Stimulated activated CD4-positive, alpha-beta T cell treated with anti-CD3 and anti-CD28 coated beads, Interleukin-12 subunit alpha, Interleukin-12 subunit beta, amount 100 ng/mL, for 24 hours (primary cell): ENCODE measurements at places on chromosomes 16 and 17.

- no peak for DNase-seq
Observed at GRCh38 chr16:84090211-84090610, 26.5 kb downstream of the MBTPS1 start.

DNA sequence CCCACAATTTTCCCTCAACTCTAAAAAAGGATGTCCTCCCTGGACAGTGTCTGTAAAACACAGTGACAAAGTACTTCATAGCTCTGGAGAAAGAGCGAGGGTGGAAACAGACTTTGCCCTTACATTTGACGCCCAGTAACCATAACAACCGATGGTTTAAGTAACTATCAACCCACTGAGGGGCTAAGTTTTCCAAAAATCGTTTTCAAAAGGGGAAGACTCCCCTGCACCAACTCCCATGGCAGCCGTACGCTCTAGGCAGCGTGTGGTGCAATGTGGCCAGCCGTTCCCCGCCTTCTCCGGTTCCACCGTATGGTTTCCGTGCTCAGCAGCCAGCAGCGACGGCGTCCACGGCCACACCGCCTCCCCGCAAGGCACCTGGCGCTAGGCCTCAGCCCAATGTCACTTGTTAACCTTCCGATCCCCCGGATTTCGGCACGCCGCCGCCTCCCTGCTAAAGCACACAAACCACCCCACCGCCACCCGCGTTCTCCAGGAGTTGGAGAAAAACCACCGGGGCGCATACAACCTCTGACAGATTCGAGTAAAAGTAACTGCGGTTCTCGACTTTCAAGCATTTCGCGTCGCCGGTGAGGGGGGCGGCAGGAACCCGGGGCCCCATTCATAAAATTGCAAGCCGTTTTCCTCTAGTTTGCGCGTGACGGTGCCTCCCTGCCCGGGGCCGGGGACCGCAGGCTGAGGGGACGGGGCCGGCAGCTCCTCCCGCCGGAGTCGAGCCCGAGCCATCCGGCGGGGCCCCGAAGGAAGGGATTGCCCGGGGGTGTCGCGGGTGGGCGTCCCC is 661 bp downstream of the TEX2 start:
- DNase-seq: peak; percentile 51

DNA sequence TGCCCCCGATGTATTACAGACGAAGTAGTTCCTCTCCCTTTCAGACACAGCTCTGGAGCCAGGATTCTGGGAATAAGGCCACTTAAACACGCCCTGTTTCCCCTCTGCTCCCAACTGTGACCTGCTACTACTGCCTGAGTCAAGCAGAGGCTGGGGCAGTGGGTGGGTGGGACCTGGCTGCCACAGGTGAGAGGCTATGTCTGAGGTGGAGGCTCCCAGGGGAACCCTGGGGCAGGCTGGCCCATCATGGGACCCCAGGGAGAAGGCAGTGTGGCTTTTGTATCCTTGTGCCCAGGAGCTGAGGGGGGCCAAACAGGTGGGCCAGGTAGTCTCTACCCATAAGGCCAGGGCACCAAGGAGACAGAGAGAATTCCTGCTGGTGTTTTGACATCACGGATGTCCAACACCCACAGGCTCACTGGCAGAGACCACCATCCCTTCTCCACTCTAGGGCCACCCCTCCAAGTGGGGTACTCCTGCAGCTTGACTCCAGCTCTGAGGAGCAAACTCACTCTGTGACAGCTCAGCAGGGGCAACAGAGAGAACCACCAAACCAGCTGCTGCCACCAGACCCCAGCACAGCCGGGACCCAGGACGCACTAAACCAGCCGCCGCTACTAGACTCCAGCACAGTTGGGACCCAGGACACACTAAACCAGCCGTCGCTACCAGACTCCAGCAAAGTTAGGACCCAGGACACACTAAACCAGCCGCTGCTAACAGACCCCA is 105.3 kb upstream of the SMURF2 start:
- DNase-seq: no peak

DNA sequence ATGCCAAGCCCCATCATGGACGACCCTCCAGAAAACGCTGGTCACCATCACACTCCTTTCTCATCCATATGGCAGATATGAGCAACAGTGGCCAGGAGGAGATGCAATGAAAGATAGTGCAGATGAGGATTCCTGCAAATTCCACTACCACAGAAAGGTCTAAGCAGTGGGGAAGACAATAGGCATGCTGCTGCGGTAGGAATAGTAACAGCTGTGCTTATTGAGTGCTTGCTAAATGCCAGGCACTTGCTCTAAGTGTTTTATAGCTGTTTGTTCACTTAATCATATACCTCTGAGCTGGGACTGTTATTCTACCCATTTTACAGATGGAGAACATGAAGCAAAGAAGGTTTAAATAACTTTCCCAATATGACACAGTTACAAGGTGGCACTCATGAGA is 46.6 kb upstream of the AKAP1 start:
- no peak for DNase-seq

DNA sequence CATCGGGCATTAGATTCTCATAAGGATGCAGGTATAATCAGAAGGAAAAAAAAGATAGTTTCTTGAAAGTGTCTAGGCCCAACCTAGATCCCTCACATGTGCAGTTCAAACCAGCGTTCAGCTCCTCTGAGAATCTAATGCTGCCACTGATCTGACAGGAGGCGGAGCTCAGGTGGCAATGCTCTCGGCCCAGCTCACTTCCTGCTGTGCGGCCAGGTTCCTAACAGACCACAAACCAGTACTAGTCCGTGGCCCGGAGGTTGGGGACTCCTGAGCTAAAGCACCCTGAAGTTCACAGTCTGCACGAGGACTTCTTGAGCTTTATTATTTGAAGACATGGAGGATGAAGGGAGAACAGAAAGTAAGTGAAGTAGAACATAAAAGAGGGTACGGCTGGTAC is 16.8 kb downstream of the SMCR8 start:
- DNase-seq: no peak

DNA sequence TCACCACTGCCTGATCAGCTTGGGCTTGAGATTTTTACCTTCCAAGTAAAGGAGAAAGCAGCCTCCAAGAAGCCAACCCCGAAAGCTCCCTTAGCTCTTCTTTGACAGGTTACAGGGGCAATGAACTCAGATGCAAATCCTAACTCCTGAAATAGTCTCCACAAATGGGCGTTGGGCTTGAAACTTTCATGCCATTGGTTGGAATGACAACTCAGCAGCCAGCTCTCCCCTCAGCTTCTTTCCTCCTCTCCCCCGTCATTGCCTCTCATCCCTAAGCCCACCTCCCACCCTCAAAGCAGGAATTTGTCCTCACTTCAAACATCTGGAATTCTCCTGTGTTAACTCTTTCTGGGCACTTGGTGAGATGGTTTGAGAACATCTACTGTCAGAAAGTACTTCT is at the start of gene TAT:
Gene TAT (minus strand): TSS at position 122 of the 400 bp plus-strand sequence. CDS start 677 bp downstream, outside the sequence.
- no peak for DNase-seq

DNA sequence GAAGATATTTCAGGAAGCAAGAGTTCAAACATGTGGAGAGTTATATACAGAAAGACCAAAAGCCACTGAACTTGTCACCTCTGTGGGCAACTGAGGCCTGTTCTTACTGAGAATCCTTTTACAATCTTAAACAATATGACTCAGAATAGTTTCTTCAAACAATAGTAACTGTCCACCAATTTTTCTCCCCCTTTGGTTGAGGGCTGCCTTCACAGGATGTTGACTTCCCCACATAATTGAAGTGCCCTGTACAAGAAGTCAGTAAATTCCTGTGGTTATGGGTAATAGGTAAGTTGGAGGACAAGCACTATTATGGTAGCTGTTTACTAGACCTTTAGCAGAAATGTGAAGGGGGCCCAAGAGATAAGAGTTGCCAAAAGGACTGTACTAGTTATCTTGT is 215.8 kb downstream of the CDH8 start:
- no peak for DNase-seq

DNA sequence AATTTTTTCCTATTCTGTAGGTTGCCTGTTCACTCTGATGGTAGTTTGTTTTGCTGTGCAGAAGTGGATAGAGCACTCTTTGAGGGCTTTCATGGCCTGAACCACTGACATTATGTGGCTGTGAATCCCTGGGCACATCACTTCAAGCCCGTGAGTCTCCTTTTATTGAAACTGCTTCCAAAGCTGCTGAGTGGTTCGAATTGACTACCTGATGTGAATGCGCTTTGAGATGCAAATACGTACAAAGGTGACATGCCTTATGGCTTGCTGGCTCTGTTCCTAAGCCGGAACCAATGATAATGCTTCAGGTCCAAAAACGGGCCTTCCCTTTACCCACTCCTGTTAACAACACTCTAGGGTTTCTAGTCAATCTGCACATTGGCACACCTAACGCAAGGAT is 34.3 kb downstream of the ASPA start:
- DNase-seq: no peak

DNA sequence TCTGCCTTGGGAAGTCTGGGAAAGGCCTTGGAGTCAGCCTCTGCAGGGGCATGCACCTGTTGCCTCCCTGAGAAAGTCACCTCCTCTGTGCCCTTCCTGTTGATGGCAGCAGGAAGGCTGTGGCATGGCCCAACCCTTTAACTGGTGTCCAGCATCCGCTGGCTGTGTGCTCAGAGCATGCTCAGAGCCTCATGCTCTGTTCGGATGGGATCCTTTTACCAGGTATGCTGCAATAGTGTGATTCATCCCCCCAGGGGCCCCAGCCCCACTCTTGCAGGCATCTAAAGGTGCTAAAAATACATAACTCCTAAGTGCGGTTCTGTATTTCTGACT is 24.9 kb downstream of the KLHL36 start:
- no peak for DNase-seq

DNA sequence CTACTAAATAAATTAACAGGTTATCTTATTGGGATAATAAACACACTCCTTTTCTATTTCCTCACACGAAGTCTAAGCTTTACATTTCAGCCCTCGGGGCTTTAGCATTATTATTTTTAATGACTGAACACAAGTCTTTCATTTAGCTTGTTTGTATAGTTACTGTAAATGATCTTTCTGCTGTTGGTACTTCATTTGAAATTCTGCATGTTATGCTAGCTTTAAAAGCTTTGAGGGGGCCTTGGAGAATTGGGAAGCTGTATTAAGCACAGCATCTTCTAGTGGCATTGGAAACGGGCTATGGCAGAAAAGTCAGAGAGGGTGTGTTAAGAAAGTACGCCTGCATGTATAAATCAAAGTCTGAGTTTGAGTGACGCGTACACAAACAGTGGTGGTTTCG is 243.7 kb downstream of the FTO start:
- DNase-seq: no peak

- DNase-seq: no peak
Observed at GRCh38 chr17:5000237-5000639, 2.5 kb downstream of the KIF1C start.

- DNase-seq: no peak
Observed at GRCh38 chr17:8047769-8048110, 8.9 kb downstream of the ALOX15B start.

DNA sequence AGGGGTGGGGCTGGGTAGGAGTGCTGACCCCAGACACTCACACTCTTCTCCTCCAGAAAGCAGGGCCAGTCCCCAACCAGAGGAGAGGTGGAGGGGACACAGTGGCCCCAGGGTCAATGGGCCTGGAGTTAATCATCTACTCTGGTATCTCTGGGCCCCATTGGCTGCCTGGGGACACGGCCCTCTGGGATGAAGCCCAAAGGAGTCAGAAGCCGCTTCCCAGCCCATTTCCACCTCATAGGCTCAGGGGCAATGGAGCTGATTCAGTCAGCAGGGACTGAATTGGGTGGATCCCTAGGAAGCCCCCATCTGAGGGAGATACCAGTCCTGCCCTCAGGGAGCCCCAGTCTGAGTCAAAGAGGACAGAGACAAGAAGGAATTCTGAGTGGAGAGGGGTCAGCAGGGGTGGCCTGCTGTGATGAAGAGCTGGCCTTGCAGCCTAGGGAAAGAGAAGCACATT is 2.9 kb upstream of the NAGS start:
- no peak for DNase-seq

- no peak for DNase-seq
Observed at GRCh38 chr17:73646409-73647300, 2.4 kb upstream of the SDK2 start.

- DNase-seq: no peak
Observed at GRCh38 chr17:36144014-36144413, 32.4 kb downstream of the TBC1D3B start.
